Thoracic aorta (tissue), 2 donors: ENCODE measurements at places on chromosomes 12 and 14.
A peak's percentile ranks its signal among the peaks of the same experiment; 100 is the strongest.

- no peak overlapping the region for H3K27ac ChIP-seq
- no peak overlapping the region for H3K4me3 ChIP-seq
- H3K4me1 ChIP-seq, result no peaks in the 10 kb centered on the region
- peaks cover 5% of the 10 kb centered on the region for H3K36me3 ChIP-seq
- no peaks in the 10 kb centered on the region for H3K27me3 ChIP-seq
Measured at GRCh38 chr14:57227083-57227482, 41.6 kb downstream of the EXOC5 start.

DNA sequence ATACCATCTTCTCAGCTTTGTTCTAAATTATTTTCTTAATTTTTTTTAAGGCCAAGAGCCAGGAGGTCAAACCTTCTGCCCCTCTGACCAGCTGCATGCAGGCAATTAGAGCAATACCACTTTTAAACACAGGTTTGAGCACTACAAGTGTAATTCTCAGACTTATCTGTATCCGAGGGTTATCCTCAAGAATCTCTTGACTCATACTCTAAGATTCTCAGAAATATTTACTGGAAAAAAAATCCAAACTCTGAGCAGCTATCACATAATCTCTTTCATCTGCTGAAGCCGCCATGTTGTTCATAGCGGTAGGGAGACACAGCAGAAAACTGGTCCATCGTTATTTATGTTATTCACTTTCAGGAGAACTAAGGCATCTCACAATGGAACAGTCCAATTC, 27.4 kb upstream of the PTHLH start:
- H3K27ac ChIP-seq, result no peak overlapping the region
- DNase-seq, result no peak
- no peaks in the 10 kb centered on the region for H3K36me3 ChIP-seq
- H3K4me1 ChIP-seq, result no peaks in the 10 kb centered on the region
- no peak overlapping the region for H3K4me3 ChIP-seq

DNA sequence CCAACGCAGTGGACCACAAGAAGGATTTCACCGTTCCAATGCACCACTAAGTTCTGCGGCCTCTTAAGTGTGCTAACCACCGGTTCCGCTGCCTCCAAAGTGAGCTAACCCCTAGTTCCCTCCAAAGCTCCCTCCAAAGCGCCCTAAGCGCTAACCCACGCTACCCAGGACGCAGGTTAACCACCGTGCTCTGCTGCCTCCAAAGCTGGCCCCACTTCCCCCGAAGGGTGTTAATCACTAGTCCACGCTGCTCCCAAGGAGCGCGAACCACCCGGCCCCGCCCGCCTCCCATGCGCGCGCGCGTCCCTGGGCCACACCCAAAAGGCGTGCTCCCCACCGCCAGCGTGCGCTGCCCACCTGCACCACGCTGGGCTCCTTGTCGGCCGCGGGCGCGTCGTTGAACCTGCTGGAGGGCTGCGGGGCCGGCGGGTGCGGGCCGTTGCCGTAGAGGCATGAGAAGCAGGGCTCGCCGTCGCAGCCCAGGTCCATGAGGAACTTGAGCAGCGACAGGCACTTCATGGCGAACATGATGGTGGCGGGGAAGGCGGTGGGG, 11.7 kb downstream of the FAM181A start:
- no peaks in the 10 kb centered on the region for H3K27me3 ChIP-seq
- H3K4me3 ChIP-seq, result no peak overlapping the region
- peaks cover 5% of the 10 kb centered on the region for H3K4me1 ChIP-seq
- no peak for DNase-seq
- peaks cover 62% of the 10 kb centered on the region for H3K36me3 ChIP-seq

GRCh38 chr12:122545855-122546254, 18.8 kb downstream of the KNTC1 start:
- no peak for DNase-seq
- no peak overlapping the region for H3K4me3 ChIP-seq
- H3K4me1 ChIP-seq, result no peaks in the 10 kb centered on the region

DNA sequence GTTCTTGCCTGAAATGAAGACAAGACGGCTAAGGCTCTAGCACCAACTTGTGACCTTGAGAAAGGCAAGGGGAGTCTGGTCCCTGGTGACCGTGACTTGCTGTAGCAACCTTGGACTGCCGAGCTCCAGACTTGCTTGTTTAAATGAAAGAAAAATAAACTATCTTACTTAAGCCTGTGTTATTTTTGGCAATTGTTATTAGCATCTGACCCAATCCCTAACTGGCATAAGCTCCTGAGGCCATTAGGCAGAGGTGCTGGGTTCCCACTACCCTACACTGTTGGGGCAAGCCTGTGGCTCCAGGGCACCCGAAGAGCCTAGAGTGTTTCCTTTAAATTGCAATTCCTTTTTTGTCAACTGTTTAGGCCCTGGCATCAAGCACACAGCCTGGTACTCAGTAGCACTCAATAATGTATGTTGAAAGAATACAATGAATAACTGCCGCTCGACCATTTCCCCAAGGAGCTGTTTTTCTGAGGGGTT, 106.9 kb upstream of the HIF1A start:
- peaks cover 45% of the 10 kb centered on the region for H3K4me1 ChIP-seq
- peak overlapping the region; percentile 68 for H3K27ac ChIP-seq
- H3K4me3 ChIP-seq, result no peak overlapping the region
- H3K36me3 ChIP-seq, result no peaks in the 10 kb centered on the region
- DNase-seq, result no peak

- no peak overlapping the region for H3K27ac ChIP-seq
- DNase-seq, result no peak
- H3K27me3 ChIP-seq, result no peaks in the 10 kb centered on the region
- H3K4me1 ChIP-seq, result no peaks in the 10 kb centered on the region
- no peak overlapping the region for H3K4me3 ChIP-seq
Measured at GRCh38 chr12:43937947-43938346, 102.1 kb downstream of the TMEM117 start.

GRCh38 chr14:82180139-82180538, 646.5 kb upstream of the SEL1L start:
- H3K36me3 ChIP-seq, result no peaks in the 10 kb centered on the region
- H3K4me1 ChIP-seq, result no peaks in the 10 kb centered on the region
- no peaks in the 10 kb centered on the region for H3K27me3 ChIP-seq
- H3K4me3 ChIP-seq, result no peak overlapping the region

DNA sequence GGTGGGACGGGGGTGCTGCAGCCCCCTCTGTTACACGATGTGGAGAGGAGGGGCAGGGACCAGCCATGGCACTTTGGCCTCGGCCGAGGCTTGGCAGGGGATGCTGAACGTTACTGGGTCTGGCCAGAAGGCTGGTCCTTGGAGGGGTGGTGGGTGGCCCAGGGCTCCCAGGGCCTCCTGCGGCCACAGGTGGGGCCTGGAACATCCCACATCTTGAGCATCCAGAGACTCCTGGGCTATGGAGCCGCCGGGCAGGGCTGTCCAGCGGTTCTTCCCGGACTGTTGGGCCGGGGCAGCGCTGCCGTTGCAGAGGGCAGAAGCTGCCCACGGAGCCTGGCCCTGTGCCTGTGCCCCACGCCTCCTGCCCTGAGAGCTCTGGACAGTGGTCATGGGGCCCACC, 15.9 kb downstream of the KIF26A start:
- no peaks in the 10 kb centered on the region for H3K36me3 ChIP-seq
- H3K27ac ChIP-seq, result no peak overlapping the region
- H3K4me3 ChIP-seq, result no peak overlapping the region
- DNase-seq, result no peak
- H3K4me1 ChIP-seq, result no peaks in the 10 kb centered on the region
- no peaks in the 10 kb centered on the region for H3K27me3 ChIP-seq

GRCh38 chr12:70448371-70448770, 82.3 kb downstream of the KCNMB4 start:
- H3K4me1 ChIP-seq, result no peaks in the 10 kb centered on the region
- DNase-seq, result no peak
- H3K27ac ChIP-seq, result no peak overlapping the region
- no peaks in the 10 kb centered on the region for H3K27me3 ChIP-seq

GRCh38 chr12:52454411-52455201, 2.7 kb upstream of the KRT6B start:
- H3K27me3 ChIP-seq, result no peaks in the 10 kb centered on the region
- no peak overlapping the region for H3K27ac ChIP-seq
- H3K36me3 ChIP-seq, result no peaks in the 10 kb centered on the region
- DNase-seq, result no peak

DNA sequence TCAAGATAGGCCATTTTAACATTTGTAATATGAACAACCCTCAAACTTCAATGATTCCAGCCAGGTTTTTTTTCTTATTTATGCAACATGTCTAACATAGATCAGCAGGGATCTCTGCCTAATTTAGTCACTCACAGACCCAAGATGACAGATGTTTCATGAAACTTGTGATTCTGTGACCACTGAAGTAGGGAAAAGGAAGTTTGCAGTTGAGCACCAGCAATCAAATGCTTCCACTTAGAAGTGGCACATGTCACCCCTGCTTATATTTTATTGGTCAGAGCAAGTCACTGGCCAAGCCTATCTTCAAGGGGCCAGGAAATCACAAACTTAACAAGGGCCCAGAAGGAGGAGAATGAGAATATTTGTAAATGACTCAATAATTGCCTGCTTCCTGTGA, 150.6 kb downstream of the BCAT1 start:
- H3K36me3 ChIP-seq, result no peaks in the 10 kb centered on the region
- H3K27ac ChIP-seq, result no peak overlapping the region
- no peaks in the 10 kb centered on the region for H3K27me3 ChIP-seq
- no peak overlapping the region for H3K4me3 ChIP-seq

DNA sequence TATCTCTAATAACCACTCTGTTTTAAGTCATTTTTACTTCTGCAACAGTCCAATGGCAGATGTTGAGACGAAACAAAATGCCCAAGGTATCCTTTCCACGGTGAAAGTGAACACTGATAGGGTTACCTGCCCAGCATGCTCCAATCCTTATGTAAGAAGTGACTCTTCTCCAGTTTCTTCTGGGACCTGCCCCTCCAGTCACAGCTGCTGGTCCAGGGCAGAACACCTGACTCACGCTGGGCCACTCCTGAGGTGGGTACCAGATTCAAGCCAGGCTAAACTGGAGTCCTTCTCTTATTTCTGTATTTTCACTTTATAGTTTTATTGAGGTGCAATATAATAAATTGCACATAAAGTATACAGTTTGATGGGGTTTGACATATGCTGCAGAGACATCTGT, 16.7 kb downstream of the NT5DC3 start:
- H3K36me3 ChIP-seq, result peaks cover 10% of the 10 kb centered on the region
- no peak overlapping the region for H3K4me3 ChIP-seq
- no peak for DNase-seq
- no peaks in the 10 kb centered on the region for H3K27me3 ChIP-seq

DNA sequence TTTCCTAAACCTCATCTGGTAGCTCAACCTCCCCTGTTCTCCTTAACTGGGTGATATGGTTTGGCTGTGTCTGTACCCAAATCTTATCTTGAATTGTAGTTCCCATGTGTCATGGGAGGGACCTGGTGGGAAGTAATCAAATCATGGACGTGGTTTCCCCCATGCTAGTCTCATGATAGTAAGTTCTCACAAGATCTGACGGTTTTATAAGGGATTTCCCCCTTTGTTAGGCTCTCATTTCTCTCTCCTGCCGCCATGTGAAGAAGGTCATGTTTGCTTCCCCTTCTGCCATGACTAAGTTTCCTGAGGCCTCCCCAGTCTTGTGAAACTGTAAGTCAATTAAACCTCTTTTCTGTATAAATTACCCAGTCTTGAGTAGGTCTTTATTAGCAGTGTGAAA, 19.5 kb downstream of the COX16 start:
- H3K27me3 ChIP-seq, result no peaks in the 10 kb centered on the region
- no peaks in the 10 kb centered on the region for H3K4me1 ChIP-seq
- no peak overlapping the region for H3K4me3 ChIP-seq
- H3K36me3 ChIP-seq, result no peaks in the 10 kb centered on the region

DNA sequence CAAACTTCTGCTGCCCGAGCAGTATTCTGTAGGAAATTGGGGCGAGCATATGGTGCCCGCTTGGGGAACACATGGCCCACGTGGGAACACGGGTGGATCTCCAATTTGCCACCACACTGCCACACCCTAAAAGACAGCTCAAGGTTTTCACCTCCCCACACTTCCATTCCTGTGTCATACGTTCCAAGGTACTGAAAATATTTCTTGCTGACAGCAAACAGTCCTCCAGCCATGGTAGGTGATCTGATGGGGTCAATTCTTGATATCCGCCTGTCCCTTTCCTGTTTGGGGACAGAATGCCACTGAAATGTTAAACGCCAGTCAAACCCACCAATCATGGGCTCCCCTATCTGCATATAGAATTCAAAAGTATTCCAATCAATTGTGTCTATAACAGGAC, 1.2 kb downstream of the GALNT4 start:
- DNase-seq, result no peak
- peak overlapping the region; percentile 81 for H3K4me3 ChIP-seq
- no peaks in the 10 kb centered on the region for H3K36me3 ChIP-seq
- no peaks in the 10 kb centered on the region for H3K27me3 ChIP-seq
- no peak overlapping the region for H3K27ac ChIP-seq
- H3K4me1 ChIP-seq, result peaks cover 33% of the 10 kb centered on the region

- no peaks in the 10 kb centered on the region for H3K27me3 ChIP-seq
- H3K4me1 ChIP-seq, result peaks cover 54% of the 10 kb centered on the region
- H3K27ac ChIP-seq, result peak overlapping the region; percentile 91
- no peaks in the 10 kb centered on the region for H3K36me3 ChIP-seq
- no peak overlapping the region for H3K4me3 ChIP-seq
- no peak for DNase-seq
Measured at GRCh38 chr12:103868215-103868614, 27.2 kb upstream of the NT5DC3 start.

DNA sequence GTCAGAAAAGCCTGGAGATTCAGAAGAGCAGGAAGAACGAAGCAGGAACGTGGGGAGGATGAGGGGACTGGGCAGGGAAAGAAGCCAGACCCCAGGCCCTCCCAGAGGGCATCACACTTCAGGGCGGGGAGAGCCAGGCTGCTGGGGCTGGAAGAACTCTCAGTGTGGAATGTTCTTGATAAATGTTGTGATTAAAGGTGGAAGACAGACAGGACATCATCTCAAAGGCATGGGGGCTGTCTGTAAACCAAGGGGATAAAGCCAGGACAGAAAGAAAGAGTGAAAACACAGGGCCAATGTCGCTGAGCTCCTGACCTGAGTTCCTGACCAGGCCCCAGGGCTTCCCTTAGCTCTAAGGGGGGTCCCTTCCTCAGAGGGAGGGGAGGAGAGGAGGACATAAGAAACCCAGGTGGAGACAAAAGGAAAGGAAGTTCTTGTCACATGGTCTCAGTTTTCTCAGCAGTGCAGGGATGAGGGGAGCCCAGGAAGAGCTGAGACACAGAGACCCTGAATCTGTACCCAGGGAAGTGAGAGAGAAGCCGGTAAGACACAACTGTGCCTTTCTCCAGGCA, 56.3 kb downstream of the SETD3 start:
- no peaks in the 10 kb centered on the region for H3K27me3 ChIP-seq
- no peak overlapping the region for H3K4me3 ChIP-seq
- no peak for DNase-seq
- no peaks in the 10 kb centered on the region for H3K4me1 ChIP-seq

GRCh38 chr12:56979628-56980027, 22.2 kb upstream of the RDH16 start:
- DNase-seq, result no peak
- H3K27me3 ChIP-seq, result no peaks in the 10 kb centered on the region
- no peak overlapping the region for H3K4me3 ChIP-seq
- H3K4me1 ChIP-seq, result no peaks in the 10 kb centered on the region
- H3K27ac ChIP-seq, result no peak overlapping the region
- no peaks in the 10 kb centered on the region for H3K36me3 ChIP-seq

- no peak overlapping the region for H3K4me3 ChIP-seq
- peaks cover 15% of the 10 kb centered on the region for H3K4me1 ChIP-seq
- DNase-seq, result no peak
Measured at GRCh38 chr14:68181519-68182326, 362.1 kb downstream of the RAD51B start.
